ENCODE measurements at places on chromosomes 2 and 18. TPM values are rescaled to one million over a fixed set of nuclear protein-coding genes. Genes with fewer than 3 reads are reported as not detected.

- H3K27ac ChIP-seq = no peak overlapping the region
- no peak overlapping the region for H3K4me3 ChIP-seq
- H3K4me1 ChIP-seq = no peaks in the 10 kb centered on the region
These were observed 162.7 kb downstream of the FSHR start for GRCh38 chr2:48991415-48992131.

- peak overlapping the region; percentile 18 for H3K27ac ChIP-seq
- H3K4me3 ChIP-seq = no peak overlapping the region
- H3K27me3 ChIP-seq = no peaks in the 10 kb centered on the region
- H3K4me1 ChIP-seq = peaks cover 6% of the 10 kb centered on the region
- H3K36me3 ChIP-seq = no peaks in the 10 kb centered on the region
These were observed 185.0 kb downstream of the WDR7 start for GRCh38 chr18:56836173-56836572.

DNA sequence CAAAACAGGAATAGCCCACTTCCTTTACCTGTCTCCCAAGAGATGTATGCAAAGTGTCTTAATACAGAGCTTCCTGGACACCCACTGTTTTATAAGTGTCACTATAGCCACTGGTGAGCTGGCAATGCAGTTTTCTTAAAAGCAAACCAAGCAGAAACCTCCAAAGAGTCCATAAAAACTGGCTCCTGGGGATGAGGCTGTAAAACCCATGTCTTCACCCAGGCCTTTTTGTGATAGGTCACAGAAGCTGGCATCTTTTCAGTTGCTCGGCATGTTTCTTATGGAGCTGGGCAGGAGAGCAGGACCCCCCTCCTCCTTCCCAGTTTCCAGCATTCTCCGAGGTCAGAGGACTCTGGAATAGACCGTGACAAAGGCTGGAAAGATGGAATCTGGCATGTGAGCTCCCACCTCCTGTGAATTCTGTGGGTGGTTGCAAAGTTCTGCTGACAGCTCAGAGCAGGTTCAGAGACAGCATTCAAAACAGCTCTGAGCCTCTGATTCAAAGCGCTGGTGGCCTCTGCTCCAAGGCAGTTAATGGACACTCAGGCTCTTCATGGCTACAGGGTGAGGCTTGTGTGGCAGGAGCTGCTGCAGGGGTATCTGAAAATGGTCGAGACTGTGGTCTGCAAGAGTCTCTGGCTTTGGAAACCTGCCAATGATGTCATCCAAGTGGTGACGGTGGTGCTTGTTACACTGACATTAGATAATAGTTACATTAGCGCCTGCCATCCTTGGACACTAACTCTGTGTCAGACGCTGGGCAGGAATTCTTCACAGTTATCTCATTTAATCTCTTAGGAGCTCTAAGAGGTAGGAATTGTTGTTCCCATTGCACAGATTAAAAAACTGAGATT is 283.4 kb downstream of the CLIP4 start:
- H3K4me1 ChIP-seq = peaks cover 16% of the 10 kb centered on the region
- DNase-seq = no peak
- no peaks in the 10 kb centered on the region for H3K27me3 ChIP-seq
- H3K27ac ChIP-seq = no peak overlapping the region
- H3K36me3 ChIP-seq = no peaks in the 10 kb centered on the region

The UCN gene
- total RNA-seq = 0.68 TPM

All from WTC11 (cell line).